Parietal lobe (tissue), 2 donors: ENCODE measurements at places on chromosomes 12 and 14. TPM values are rescaled to one million over a fixed set of nuclear protein-coding genes. Genes with fewer than 3 reads are reported as not detected.

The SLC2A14 gene
- not detected for total RNA-seq

The ANO2 gene
- 4.4 TPM for total RNA-seq

The EIF5 gene
- total RNA-seq: 186 TPM

The SLC41A2 gene
- total RNA-seq: 84.8 TPM

The KIF5A gene
- total RNA-seq: 97.0 TPM
